Activated naive CD8-positive, alpha-beta T cell treated with anti-CD3 and anti-CD28 coated beads, Interleukin-2, amount 10 ng/mL, durations not matched to agents 7 days and 5 days (primary cell): ENCODE measurements at places on chromosomes 11 and 22. TPM values are rescaled to one million over a fixed set of nuclear protein-coding genes. Genes with fewer than 3 reads are reported as not detected.
A peak's percentile ranks its signal among the peaks of the same experiment; 100 is the strongest.

GRCh38 chr22:48369789-48370507, 1457.7 kb downstream of the BRD1 start:
- DNase-seq: no peak

DNA sequence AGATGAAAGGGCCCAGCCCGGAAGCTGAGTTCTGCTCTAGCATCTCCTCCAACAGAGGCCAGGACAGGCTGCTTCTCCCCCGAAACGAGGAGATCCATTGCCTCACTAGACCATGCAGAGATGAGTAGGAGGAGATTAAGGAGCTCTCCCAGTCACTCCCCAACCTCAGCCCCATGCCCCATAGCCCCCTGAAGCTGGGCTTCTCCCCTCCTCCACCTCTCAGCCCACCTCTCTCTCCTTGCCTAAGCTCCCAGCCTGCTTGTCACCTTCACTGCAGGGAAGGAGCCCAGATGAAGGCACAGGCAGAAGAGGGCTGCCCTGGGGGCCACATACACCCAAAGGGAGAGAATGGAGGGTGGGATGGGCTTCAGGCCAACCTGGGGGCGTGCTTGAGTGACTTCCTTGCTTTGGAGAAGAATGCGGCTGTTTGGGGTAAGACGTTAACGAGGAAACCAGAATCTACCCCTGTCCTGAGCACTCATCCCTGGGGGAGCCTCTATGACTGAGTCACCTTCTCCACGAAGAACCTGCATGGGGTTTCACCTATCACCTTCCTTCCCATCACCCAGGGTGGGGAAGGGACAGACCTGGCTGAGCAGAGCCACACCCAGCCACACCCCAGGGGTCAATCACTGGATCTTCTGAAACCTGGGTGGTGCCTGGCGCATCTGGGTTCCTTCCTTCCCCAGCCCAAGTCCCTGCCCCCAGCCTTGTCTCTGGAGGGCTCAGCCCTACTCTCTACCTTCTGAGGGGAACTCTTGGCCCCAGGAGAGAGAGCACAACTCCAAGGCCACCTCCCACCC, 11.6 kb upstream of the GNAZ start:
- DNase-seq: peak; percentile 15

DNA sequence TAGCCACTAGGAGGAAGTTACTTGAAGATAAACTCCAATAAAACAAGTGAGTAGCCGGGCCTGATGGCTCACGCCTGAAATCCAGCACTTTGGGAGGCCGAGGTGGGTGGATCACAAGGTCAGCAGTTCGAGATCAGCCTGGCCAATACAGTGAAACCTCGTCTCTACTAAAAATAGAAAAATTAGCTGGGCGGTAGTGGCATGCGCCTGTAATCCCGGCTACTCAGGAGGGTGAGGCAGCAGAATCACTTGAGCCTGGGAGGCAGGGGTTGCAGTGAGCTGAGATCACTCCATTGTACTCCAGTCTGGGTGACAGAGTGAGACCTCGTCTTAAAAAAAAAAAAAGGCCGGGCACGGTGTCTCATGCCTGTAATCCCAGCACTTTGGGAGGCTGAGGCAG, 34.0 kb upstream of the CLPB start:
- no peak for DNase-seq

- DNase-seq: no peak
These were observed 39.6 kb downstream of the NEU3 start for GRCh38 chr11:75028321-75028720.

GRCh38 chr11:86476109-86476861, 101.6 kb downstream of the CCDC81 start:
- no peak for DNase-seq

DNA sequence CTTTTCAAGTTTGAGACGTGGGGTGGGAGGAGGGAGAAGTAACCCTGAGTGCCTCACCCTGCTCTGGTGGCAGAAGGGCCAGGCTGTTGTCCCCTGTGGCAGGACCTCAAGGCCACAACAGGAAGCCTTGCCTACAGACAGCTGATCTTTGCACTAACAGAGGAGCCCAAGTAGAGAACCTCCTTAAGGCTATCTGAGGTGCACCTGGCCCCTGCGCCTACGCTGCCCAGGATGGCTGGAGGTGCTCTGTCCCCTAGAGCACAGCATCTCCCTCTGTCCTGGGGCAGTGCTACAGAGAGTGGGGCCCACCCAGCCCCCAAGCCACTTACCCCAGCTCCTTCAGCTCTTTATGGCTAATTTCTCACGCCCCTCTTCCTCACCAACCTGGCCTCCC, 27.0 kb downstream of the MYO7A start:
- DNase-seq: no peak

DNA sequence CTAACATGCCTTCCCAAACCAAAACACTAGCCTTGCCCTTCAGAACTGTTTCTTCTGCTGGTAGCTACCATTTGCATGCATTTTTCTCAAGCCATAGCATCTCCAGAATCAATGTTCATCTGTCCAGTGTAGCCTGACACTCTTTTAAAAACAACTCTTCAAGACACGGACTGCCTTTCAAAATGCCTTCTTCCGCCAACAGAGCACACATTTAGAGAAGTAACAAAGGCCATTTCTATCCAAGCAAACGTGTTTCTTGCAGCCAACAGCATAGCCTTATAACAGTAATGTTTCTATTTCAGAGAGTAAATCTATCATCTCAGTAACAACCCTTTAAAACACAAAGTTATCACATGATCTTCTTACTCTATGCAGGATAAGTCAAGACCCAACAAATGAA, 143.3 kb upstream of the MTMR2 start:
- no peak for DNase-seq

DNA sequence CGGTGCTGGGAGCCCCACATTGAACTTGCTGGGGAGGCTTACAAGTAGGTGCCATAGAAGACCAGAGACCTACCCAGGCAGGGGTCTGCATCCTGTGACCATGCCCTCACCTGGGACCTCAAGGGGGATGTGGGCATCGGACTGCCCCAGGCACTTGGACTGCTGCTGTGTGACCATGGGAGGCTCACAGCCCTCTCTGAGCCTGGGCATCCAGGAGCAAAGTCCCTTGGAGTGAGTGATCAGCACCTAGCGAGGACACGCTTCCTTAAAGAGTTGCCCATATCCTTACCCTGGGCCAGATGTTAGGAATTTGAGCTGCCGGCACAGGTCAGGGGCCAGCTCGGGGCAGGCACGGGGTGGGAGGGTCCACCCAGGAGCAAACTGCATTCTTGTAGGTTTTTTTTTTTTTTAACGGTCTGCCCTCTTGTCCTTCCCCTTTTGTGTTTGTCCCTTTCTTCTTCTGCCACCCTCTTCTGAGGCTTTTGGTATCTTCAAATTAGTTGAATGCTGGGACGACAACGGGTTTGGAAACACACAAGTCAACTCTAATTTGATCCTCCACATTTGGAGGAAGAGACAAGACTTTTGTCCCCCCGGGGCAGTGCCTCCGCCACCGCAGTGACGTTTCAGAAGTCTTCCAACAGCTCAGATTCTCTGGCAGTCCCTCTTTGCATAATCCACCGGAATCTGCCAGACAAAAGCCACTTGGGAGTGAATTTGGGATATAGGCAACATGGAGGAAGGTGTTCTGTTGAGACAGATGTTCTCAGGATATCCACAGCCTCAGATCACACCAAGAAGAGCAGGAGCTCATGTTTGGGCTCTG, 46.1 kb upstream of the LINC01488 start:
- no peak for DNase-seq

DNA sequence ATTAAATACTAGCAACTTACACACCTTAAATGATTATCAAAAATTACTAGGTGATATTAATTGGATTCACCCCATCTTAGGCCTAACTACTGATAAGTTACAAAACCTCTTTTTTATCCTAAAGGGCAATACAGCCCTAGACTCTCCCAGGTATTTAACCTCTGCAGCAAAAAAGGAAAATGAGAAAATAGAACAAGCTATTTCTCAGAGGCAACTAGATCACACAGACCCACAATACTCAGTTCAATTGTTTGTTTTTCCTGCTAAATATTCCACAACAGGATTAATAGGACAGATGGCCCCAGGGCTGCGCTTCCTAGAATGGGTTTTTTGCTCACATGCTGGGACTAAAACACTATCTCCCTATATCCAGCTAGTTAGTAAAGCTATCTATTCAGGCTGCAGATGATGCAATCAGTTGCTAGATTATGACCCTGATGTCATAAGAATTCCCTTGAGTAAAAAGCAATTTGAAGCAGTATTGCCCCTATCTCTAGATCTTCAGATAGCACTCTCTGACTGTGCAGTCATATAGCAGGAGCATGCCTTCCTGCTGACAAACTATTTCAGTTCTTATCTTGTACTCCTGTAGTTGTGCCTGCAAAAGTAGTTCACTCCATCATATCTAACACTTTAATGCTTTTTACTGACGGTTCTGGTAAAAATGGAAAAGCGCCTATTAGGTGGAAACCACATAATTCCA, 1595.5 kb upstream of the TENM4 start:
- no peak for DNase-seq

DNA sequence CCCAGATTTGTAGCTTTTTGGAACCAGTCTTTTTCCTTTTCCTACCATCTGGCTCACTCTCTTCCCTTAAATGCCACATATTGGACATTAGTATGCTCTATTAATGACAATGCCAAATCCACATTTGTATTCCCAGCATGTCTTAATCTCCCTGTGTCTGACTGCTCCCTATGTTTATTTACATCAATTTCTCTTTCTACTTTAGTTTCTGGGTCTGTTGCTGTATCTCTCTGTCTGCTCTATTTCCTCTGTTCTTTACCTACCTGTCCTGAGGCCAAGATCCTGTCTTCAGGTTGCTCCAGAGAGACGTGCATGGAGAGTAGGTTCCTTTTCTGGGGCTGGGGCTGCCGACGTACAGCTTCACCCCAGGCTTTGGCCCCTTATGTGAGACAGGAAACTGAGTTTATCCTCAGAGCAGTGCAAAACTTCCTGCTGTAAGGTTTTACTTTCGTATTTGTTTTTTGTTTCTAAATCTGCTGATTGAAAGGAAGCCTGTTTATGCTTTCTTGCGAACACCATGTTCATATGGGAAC, 25.6 kb downstream of the OR2AG2 start:
- peak; percentile 52 for DNase-seq

- DNase-seq: peak; percentile 91
These were observed 2.2 kb upstream of the RPS19BP1 start for GRCh38 chr22:39534591-39535356.

DNA sequence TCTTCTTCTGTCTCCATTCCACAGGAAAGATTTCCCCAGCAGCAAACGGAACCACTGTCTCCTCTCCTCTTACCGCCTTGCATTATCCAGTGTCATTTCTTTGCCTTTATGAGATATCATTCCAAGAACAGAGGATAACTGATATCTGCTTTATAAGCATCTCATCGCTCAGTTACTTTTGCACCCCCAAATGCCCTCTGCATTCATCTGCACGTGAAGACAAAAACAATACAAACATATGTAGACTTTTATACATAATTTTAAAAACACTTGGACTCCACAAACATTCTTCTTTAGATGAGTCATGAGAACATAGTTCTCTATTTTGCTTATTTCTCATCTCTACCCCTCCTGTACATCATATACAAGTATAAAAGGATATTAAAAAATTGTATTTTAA, 512 bp upstream of the OR51T1 start:
- DNase-seq: no peak

DNA sequence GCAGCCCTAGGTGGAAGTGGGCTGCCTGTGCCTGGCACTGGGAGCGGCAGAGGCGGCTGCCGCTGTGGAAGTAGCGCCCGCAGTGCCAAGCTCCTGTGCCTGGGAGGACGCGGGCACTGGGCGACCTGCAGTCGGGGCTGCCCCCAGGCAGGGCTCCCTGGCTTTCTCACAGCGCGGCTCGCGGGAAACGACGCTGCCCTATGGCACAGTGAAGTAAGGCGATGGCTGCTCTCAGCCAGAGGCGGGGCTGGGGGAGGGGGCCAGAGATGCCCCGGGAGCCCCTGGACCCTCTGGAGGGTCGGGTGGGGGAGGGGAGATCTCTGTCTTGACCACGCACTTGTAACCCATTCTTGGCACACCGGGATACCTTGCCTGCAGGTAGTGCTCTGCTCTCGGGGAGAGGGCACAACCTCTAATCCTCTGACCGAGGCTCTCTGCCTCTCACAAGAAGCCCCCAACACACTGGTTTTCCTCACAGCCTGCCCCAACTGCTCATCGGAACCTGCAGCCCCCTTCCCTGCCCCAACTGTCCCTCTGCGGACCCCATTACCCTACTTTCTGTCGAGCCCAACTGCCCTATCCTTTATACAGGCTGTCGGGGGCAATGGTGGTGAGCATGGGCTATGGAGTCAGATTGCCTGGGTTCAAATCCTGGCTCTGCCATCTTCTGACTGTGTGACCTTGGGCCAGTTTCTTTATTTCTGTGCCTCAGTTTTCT, 32.2 kb upstream of the TRIM29 start:
- DNase-seq: no peak

- peak; percentile 10 for DNase-seq
These were observed 814.0 kb downstream of the BRD1 start for GRCh38 chr22:49013707-49014106.

GRCh38 chr11:120306519-120307242, 18.4 kb upstream of the TLCD5 start:
- DNase-seq: no peak

- DNase-seq: no peak
These were observed 395.7 kb upstream of the FAT3 start for GRCh38 chr11:91828901-91829300.

- no peak for DNase-seq
These were observed 14.7 kb upstream of the CD5 start for GRCh38 chr11:61087426-61088119.

GRCh38 chr22:49979587-49980264, 19.2 kb downstream of the PIM3 start:
- DNase-seq: no peak

DNA sequence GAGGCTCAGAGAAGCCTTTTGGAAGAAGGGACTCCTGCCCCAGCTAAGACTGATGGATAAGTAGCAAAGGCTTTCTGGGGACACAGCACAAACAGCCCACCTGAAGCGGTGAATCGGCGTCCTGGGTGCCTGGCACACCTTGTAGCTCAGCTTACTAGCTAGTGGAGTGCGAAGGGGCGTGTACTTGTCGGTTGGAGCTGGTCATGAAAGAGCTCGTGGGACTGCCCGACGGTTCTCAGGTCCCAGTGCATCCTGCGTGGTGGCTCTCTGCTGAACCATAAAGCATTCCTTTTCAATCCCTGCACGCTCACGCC, 690 bp upstream of the UVRAG start:
- no peak for DNase-seq

Gene MUC5AC
- total RNA-seq: not detected

Gene APOA5
- total RNA-seq: not detected

Gene ALDH3B1
- total RNA-seq: 0.45 TPM

Gene SLC17A6
- total RNA-seq: not detected

Gene RAB6A
- 108 TPM for total RNA-seq

Gene C22orf15
- 2.9 TPM for total RNA-seq

Gene MFRP
- not detected for total RNA-seq

Gene STK33
- 2.2 TPM for total RNA-seq

Gene C11orf71
- total RNA-seq: 11.0 TPM

Gene FHIP1B
- total RNA-seq: 33.3 TPM
